ENCODE measurements at places on chromosomes 2 and 18. TPM values are rescaled to one million over a fixed set of nuclear protein-coding genes. Genes with fewer than 3 reads are reported as not detected.

DNA sequence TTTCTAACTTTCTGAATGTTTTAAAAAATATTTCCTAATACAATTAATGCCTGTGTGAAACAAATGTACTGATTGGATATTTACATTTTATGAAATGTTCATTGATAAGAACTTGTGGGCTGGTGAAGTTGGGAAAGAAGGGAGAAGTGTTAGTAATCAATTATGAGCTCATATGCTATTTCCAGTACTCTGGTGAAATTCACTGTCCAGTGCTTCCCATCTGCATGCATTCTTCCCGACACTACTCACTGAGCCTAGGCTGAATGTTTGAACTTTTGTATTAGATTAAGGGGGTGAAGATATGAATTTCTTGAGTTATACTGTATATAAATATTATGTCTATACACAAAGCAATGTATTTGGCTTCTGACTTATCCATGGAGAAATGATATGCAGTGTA, 36.0 kb downstream of the SKA1 start:
- H3K36me3 ChIP-seq: no peaks in the 10 kb centered on the region
- H3K4me3 ChIP-seq: no peak overlapping the region
- no peaks in the 10 kb centered on the region for H3K4me1 ChIP-seq

DNA sequence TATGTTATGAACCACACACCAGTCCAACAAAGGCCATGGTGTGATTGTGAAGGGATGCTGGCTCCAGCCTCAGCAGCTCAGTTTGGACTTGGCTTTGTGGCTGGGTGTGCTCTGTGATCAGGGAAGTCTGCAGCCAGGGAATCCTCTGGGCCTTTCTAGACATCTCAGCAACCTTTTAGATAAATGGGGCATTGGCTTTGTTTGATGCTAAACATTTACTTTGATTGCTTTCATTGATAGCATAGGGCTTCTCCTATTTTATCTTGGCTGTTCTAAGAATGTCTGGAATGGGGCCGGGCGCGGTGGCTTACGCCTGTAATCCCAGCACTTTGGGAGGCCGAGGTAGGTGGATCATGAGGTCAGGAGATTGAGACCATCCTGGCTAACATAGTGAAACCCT, 104.5 kb downstream of the VAPA start:
- H3K4me3 ChIP-seq: no peak overlapping the region
- DNase-seq: no peak
- H3K27me3 ChIP-seq: no peaks in the 10 kb centered on the region
- H3K4me1 ChIP-seq: peaks cover 17% of the 10 kb centered on the region

- no peak overlapping the region for H3K27ac ChIP-seq
- no peaks in the 10 kb centered on the region for H3K27me3 ChIP-seq
- H3K4me3 ChIP-seq: no peak overlapping the region
- H3K4me1 ChIP-seq: no peaks in the 10 kb centered on the region
- no peaks in the 10 kb centered on the region for H3K36me3 ChIP-seq
- DNase-seq: no peak
These were observed 173.5 kb downstream of the ALK start for GRCh38 chr2:29747786-29748470.

Gene LRRTM1
- not detected for polyA plus RNA-seq

Gene MYO5B
- polyA plus RNA-seq: 0.40 TPM

GRCh38 chr18:49168281-49168985, 217.7 kb upstream of the SMAD7 start:
- H3K27me3 ChIP-seq: no peaks in the 10 kb centered on the region
- no peaks in the 10 kb centered on the region for H3K36me3 ChIP-seq
- no peaks in the 10 kb centered on the region for H3K4me1 ChIP-seq

DNA sequence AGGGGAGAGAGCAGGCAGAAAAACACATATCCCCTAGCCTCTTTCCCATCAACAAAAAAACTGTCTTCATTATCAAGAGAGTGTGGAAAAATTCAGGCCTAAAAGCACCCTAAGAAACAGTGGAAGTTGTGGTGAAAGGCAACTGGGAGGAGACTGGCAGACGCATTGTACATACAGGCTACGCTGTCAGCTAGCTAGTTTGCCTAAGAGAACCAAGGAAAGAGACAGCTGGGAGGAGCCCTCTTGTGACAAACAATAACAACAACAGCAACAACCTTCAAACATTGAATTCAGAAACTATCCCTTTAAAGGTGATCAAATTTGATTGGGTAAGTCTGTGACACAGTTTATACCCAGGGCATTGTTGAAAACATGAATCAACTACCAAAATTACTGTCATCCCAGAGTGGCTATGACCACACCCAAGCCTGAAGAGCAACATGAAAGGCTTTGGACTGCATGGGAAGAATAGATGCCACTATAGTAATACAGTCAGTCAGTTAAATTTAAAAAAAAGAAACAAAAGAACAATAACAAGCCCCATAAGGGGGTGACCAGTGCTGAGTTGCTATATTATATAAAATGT, 88.9 kb upstream of the CRIM1 start:
- H3K27me3 ChIP-seq: peaks cover 2% of the 10 kb centered on the region
- no peaks in the 10 kb centered on the region for H3K36me3 ChIP-seq
- no peaks in the 10 kb centered on the region for H3K4me1 ChIP-seq
- H3K4me3 ChIP-seq: no peak overlapping the region
- DNase-seq: no peak
- H3K27ac ChIP-seq: no peak overlapping the region

Gene TMEFF2
- polyA plus RNA-seq: 0.18 TPM

DNA sequence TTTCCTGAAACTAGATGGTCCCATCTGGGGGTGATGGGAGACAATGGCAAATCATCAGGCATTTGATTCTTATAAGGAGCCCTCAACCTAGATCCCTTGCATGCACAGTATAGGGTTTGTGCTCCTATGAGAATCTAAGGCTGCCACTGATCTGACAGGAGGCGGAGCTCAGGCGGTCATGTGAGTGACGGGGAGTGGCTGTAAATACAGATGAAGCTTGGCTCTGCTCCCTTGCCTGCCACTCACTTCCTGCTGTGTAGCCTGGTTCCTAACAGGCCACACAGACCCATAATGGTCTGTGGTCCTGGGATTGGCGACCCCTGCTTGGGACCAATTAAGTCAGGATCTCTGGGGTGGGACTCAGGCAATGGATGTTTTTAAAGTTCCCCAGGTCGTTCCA, 293.4 kb downstream of the ZNF521 start:
- peaks cover 17% of the 10 kb centered on the region for H3K4me1 ChIP-seq
- H3K27me3 ChIP-seq: no peaks in the 10 kb centered on the region
- peaks cover 15% of the 10 kb centered on the region for H3K36me3 ChIP-seq
- H3K27ac ChIP-seq: no peak overlapping the region
- no peak for DNase-seq
- no peak overlapping the region for H3K4me3 ChIP-seq

- H3K27ac ChIP-seq: no peak overlapping the region
- no peaks in the 10 kb centered on the region for H3K36me3 ChIP-seq
- H3K27me3 ChIP-seq: no peaks in the 10 kb centered on the region
- H3K4me3 ChIP-seq: no peak overlapping the region
These were observed 642.3 kb upstream of the LINC00305 start for GRCh38 chr18:64791236-64791635.

GRCh38 chr2:10369269-10370255, 66.9 kb downstream of the HPCAL1 start:
- no peaks in the 10 kb centered on the region for H3K4me1 ChIP-seq
- H3K27me3 ChIP-seq: no peaks in the 10 kb centered on the region
- H3K36me3 ChIP-seq: no peaks in the 10 kb centered on the region
- no peak overlapping the region for H3K27ac ChIP-seq

Gene STARD6
- not detected for polyA plus RNA-seq

- H3K36me3 ChIP-seq: no peaks in the 10 kb centered on the region
- H3K27ac ChIP-seq: no peak overlapping the region
- no peak overlapping the region for H3K4me3 ChIP-seq
- H3K27me3 ChIP-seq: peaks cover 5% of the 10 kb centered on the region
- H3K4me1 ChIP-seq: no peaks in the 10 kb centered on the region
These were observed 80.2 kb downstream of the COL6A3 start for GRCh38 chr2:237333748-237334147.

DNA sequence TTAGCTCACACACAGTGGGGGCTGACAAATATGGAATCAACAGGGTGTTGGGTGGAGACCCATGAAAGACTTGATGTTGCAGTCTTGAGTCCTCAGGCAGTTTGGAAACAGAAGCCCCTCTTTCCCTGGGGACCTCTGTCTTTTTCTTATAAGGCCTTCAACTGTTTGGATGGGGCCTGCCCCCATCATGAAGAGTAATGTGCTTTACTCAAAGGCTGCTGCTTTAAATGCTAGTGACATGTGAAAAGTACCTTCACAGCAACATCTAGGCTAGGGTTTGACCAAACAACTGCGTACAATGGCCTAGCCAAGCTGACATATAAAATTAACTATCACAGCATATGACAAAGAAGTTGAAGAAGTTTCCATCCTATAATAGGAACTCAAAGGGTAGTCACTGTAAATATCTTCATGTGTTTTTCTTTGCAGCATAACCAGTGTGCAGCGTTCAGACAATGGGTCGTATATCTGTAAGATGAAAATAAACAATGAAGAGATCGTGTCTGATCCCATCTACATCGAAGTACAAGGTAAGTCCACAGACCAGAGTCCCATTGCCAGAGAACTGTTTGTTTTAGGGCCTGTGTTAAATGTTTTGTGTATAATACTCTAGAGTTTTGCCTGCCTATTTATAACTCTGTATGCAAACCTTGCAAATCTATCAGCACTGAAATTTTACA, 46.3 kb downstream of the MERTK start:
- DNase-seq: no peak
- H3K36me3 ChIP-seq: peaks cover 20% of the 10 kb centered on the region
- H3K4me3 ChIP-seq: no peak overlapping the region
- H3K27ac ChIP-seq: no peak overlapping the region

GRCh38 chr18:64882896-64883295, 734.0 kb upstream of the LINC00305 start:
- H3K27ac ChIP-seq: no peak overlapping the region
- no peak for DNase-seq
- H3K4me3 ChIP-seq: no peak overlapping the region
- no peaks in the 10 kb centered on the region for H3K27me3 ChIP-seq

- no peak overlapping the region for H3K27ac ChIP-seq
- H3K27me3 ChIP-seq: no peaks in the 10 kb centered on the region
- no peaks in the 10 kb centered on the region for H3K36me3 ChIP-seq
- DNase-seq: no peak
- no peaks in the 10 kb centered on the region for H3K4me1 ChIP-seq
- no peak overlapping the region for H3K4me3 ChIP-seq
These were observed 246.9 kb downstream of the GLI2 start for GRCh38 chr2:120982598-120982997.

Gene FABP1
- not detected for polyA plus RNA-seq

DNA sequence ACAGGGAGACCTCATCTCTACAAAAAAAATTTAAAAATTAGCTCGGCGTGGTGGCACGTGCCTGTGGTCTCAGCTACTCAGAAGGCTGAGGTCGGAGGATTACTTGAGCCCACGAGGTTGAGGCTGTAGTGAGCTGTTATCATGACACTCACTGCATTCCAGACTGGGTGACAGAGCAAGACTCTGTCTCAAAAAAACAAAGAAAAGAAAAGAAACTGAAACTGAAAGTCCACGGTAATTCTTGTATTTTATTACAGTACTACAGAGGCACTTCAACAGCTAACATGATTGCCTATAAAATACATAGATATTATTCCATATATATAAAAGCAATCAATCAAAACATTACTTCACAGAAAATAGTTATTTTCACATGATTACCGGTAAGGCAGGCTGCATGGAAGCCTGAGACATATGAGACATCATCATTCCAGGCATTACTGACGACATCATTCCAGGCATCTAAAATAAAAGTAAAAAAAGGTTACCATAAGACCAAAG, 23.1 kb downstream of the PRPF40A start:
- no peaks in the 10 kb centered on the region for H3K27me3 ChIP-seq
- peak; percentile 20 for DNase-seq
- H3K27ac ChIP-seq: no peak overlapping the region
- H3K36me3 ChIP-seq: no peaks in the 10 kb centered on the region
- no peaks in the 10 kb centered on the region for H3K4me1 ChIP-seq

DNA sequence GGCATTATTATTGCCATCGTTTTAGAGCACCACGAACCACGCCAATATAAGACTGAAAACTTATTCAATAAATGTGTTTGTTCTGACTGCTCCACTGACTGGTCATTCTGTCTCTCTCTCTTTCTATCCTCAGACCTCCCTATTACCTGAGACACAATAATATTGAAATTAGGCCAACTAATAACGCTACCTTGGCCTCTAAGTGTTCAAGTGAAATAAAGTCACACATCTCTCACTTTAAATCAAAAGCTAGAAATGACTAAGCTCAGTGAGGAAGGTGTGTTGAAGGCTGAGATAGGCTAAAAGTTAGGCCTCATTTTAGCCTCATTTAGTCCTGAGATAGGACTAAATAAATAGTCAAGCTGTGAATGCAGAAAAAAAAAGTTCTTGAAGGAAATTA, 38.8 kb downstream of the G6PC2 start:
- no peak for DNase-seq
- H3K27me3 ChIP-seq: no peaks in the 10 kb centered on the region
- H3K27ac ChIP-seq: no peak overlapping the region
- H3K4me1 ChIP-seq: no peaks in the 10 kb centered on the region
- no peak overlapping the region for H3K4me3 ChIP-seq

Gene TFCP2L1
- polyA plus RNA-seq: not detected

DNA sequence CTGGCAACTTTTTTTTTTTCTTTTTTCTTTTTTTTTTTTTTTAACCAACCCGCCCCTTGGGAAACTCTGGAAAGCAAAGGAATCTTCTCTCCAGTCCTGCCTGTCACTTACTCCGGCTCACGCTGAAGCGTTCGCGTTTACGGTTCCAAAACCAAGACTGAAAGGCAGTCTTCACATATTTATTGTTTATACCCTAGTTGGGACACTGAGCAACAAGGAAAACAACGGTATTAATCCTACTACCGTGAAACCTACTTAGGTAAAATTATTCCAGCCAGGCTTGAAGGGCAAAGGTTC, 125.4 kb downstream of the OSBPL1A start:
- DNase-seq: no peak
- peak overlapping the region; percentile 16 for H3K4me3 ChIP-seq
- peaks cover 6% of the 10 kb centered on the region for H3K4me1 ChIP-seq
- no peaks in the 10 kb centered on the region for H3K36me3 ChIP-seq
- H3K27me3 ChIP-seq: no peaks in the 10 kb centered on the region

DNA sequence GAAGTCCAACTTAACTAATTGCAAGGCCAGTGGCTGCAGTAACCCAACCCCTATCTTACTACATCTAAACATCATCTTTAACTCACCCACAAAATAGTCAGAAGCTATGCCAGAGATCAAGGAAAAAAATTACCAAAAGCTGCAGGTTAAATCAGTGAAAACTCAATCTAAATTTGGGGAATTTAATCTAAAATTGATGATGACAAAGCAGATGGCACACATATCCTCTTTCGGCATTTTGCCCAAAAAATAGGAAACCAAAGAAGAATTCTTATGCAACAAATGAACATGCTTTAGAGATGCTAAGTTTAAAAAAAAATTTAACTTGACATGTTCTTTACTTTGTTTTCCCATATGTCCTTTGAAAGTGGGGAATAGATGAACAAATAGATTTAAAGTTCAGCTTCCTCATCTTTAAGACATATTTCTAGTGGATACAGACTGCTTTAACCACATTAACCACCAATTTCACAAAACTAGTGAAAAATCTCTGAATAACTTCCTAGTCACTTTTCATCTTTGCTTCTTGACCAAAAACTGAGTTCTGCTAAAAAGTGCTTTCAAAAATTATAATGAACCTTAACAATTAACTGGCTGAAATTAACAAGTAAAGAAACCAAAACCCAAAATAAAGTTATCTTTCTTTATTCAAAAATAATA, 74.3 kb upstream of the CCDC150 start:
- H3K27me3 ChIP-seq: peaks cover 1% of the 10 kb centered on the region
- H3K27ac ChIP-seq: no peak overlapping the region
- no peak for DNase-seq
- no peaks in the 10 kb centered on the region for H3K36me3 ChIP-seq
- H3K4me3 ChIP-seq: no peak overlapping the region

Gene GYPC
- 4.3 TPM for polyA plus RNA-seq

GRCh38 chr18:58692422-58693185, 21.3 kb downstream of the MALT1 start:
- H3K36me3 ChIP-seq: no peaks in the 10 kb centered on the region
- H3K4me3 ChIP-seq: no peak overlapping the region
- peaks cover 4% of the 10 kb centered on the region for H3K4me1 ChIP-seq
- no peak overlapping the region for H3K27ac ChIP-seq
- no peaks in the 10 kb centered on the region for H3K27me3 ChIP-seq
- DNase-seq: no peak

Data from endothelial cell of umbilical vein (primary cell).